ENCODE measurements at places on chromosomes 4 and X.

GRCh38 chr4:23213198-23213597 lies 520.5 kb downstream of the GBA3 start:
- DNase-seq = no peak

DNA sequence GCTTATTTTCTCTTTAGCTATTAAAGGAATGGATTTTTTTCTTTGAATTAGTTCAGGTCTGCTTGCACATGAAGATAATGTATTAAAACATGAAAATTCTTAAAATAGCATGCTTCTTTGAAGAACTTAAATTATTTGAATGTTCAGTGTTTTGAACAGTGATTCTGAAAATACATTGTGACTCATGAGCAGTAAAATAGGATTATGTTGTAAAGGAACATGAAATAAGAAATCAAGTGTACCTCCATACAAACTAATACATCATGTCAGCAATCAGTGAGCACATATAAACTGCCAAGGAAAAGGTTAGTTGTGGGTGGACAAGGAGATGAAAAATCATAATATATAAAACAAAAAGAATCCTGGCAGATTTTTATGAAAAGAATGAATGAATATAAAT lies 66.1 kb downstream of the SNX25 start:
- DNase-seq = no peak

GRCh38 chr4:142034101-142034500 lies 397.7 kb downstream of the IL15 start:
- no peak for DNase-seq

- DNase-seq = no peak
Measured at GRCh38 chrX:51151734-51152133, 180.9 kb upstream of the NUDT10 start.

DNA sequence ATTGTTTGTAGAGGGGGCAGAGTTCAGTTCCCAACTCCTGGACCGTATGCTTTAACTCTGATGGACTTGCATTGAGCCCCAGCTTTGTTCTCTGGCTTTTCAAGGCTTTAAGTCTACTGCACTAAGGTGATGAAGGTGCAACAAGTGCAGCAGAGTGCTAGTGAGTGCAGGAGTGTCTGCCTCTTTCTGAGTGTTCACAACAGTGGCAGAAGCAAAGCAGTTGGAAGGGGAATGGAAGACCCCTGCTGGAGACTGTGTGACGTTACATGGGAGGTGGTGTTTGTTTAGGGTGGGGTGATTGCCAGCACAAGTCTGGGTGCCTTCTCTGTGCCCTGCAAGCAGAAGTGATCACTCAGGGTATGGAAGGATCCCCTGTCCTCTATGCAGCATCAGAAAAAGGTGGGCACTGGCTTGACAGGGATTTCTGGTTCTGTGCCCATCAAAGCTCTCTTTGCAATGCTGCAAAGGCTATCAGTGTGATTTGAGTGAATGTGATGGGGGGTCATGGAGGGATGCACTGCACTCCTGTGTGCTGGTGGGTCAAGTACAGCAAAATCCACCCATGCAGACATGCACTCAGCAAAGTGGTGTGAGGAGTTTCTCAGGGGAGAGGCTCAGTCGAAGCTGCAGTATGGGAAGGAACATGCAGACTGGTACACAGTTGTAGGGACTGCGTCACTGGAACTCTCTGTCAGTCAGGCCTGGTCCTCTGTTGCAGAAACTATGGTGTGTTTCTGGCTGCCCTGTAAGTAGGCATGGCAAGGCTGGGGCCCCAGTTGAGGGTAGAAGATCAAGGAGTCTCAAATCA lies 70.9 kb upstream of the UGT2B7 start:
- DNase-seq = no peak

- DNase-seq = no peak
Measured at GRCh38 chr4:40933272-40934053, 183.7 kb downstream of the NSUN7 start.

DNA sequence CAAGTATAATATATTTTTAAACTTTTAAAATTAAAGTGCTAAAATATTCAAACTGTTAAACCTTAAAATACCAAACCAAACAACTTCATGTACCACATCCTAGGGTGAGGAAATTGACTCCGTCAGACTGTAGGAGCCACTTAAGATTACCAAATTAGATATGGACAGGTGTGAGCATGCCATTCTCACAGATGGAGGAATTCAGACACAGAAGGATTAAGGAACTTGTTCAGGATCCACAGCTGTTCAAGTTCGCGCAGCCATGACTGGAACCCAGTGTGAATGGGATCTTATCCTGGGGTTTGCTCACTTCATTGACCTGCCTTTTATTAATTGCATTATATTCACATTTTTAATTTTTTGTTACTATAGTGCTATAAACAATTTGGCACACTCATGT lies 224.9 kb upstream of the PCDH7 start:
- DNase-seq = no peak

DNA sequence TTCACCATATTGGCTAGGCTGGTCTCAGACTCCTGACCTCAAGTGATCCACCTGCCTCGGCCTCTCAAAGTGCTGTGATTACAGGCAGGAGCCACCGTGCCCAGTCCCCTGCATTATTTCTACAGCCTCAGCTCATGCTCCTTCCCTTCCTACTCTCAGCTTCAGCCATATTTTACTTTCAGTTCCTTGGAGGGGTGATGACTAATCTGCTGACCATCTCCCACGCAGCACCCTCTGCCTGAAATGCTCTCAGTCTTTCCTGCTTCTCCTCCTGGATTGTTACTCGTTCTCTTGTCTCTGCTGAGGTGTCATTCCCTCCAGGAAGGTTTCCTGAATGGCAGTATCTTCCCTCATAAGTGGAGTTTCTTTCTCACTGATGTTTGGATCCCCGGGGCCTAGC lies 63.3 kb downstream of the MOSPD2 start:
- DNase-seq = no peak

DNA sequence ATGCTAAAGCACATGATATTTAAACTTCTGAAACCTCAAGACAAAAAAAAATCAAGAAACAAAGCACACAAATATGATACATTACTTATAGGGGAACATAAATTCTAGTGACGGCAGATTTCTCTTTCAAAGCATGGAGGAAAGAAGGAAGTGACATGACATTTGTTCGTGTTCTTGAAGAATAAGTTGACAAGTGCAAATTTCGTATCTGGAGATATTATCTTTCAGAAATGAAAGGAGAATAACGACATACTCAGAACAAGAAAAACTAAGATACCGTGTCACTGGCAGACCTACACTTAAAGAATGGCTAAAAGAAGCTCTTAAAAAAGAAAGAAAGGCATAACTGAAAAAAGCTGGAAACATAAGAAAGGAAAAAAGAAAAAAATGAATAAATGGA lies 16.6 kb downstream of the CENPVL2 start:
- no peak for DNase-seq

GRCh38 chr4:186765673-186766546 lies 42.3 kb upstream of the FAT1 start:
- no peak for DNase-seq

DNA sequence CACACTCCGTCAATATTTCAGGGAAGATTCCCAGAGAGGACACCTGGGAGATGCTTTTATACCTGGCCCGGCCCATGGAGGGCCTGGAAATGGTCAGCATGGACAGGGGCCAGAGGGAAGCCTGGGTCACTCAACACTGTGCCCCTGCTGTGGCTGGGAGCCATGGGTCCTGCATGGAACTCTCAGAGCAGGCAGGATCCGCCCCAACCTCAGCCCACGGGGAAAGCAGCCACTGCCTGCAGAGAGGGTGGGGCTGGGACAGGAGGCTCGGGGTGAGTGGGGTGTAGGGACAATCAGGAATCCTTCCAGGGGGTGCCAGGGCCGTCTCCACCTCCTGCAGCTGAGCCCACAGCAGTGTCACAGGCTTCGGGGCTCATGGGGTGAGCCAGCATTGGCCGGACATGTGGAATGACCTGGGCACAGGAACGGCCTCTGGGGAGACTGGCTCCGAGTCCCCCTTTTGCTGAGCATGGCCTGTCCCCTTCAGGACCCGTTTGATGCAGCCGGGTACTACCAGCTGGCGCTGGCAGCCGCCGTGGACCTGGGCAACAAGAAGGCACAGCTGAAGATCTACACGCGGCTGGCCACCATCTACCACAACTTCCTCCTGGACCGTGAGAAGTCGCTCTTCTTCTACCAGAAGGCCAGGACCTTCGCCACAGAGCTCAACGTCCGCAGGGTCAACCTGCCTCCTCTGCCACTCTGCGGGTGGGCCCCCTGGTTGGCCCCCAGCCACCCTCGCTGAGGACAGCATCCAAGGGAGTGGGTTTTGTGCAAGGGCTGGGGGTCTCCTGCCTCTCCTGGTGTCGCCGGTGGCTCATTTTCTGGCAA lies 29.1 kb upstream of the HTRA3 start:
- no peak for DNase-seq

- peak; percentile 74 for DNase-seq
Measured at GRCh38 chr4:121950212-121950679, 1.6 kb downstream of the TRPC3 start.

DNA sequence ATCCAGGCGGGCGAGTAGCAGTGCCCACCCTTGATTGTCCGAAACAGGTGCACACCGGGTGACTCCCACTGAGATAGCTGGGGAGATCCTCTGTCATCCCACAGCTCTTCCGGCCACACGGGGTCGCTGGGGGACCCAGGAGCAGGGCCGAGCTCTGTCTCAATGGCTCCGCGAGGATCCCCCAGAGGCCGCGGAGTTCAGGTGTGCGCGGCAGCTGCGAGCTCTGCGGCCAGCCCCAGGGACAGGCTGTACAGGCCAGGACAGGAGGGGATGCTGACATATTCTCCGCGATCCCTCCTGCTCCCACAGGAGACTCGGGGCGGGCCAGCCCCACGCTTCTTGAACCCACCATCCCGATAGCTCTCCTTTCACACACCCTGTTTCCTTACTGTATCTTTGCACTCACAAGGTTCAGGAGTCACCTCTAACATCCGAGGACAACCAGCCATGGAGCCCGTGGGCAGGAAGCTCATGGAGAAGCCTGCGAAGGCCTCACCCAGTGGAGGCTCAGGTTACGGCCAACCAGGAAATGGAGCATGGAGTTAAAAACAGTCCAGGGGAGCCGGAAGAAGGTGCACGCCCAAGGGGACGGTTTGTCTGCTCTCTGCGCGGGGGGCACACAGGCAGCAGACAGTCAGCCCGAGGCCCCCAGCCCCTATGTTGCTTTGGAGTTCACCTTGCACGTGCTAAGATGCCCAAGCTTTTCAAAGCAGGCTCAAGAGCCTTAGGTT lies 77.9 kb upstream of the AMELX start:
- no peak for DNase-seq

DNA sequence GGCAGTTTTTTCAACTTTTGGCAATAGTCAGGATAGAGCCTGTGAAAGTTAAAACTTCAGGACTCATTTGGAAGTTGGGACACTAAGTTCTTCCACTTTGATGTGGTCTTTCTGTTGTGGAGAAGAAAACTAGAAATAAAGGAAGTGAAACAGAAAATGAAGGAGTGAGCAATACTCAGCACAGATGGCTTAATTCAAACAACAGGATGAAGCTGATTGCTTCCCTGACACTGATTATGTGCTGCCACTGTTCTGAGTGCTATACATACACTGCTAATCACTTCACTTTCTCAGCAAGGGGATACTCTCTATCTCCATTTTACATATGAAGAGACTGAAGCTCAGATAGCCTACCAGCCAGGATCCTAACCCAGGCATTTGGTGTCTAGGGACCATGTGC lies 235.1 kb upstream of the CPEB2 start:
- DNase-seq = no peak
